ENCODE measurements at places on chromosomes 6 and 20.

DNA sequence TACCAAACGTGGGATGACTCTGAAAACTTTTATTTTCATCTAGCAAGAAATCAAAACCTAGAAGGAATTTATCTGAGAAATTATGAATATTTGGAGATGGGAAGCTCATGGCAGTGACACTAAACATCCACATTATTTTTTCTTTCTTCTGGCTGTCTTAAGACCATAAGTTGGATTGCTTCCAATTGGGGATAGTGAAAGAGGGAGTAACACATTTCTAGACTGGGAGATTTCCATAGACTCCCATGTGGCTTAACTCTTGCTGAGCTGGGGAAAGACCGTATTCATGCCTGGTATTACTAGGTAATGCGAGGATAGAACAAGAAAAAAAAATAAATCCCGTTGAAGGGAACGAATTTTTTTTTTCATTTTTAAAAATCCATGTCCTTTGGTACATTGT, 120.0 kb downstream of the UTRN start:
- no peak for DNase-seq

DNA sequence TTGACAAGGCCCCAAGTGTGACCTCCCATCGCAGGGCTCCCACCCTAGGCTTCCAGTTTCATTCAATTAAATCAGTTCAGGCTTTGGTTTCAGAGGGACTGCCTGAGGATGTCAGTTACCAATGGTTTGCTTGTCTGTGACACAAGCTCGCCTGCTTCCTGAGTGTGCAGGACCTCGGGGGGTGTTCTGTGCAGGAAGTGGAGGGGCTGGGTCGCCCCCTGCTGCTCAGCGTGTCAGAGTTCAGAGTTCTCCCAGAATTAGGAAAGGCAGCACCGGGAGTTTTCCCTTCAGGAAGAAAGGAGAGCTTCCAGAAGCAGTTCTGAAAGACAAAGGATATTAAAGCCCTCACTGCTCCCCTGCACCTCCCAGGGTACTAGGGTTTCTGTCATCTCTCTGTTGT, 50.8 kb upstream of the TGM3 start:
- DNase-seq: no peak

GRCh38 chr6:107466062-107466461, 6.7 kb upstream of the PDSS2 start:
- no peak for DNase-seq

GRCh38 chr20:10540636-10541493, 105.8 kb downstream of the SLX4IP start:
- DNase-seq: no peak

- no peak for DNase-seq
Measured at GRCh38 chr6:28927846-28928245, 4.1 kb upstream of the TRIM27 start.

GRCh38 chr6:138188278-138188941, 26.7 kb downstream of the ARFGEF3 start:
- DNase-seq: no peak

GRCh38 chr6:122730775-122731386, 48.6 kb upstream of the FABP7 start:
- DNase-seq: no peak

- DNase-seq: no peak
Measured at GRCh38 chr6:129667621-129668020, 42.4 kb downstream of the ARHGAP18 start.

GRCh38 chr6:17347012-17347411, 46.4 kb upstream of the CAP2 start:
- no peak for DNase-seq

Measured in activated CD4-positive, alpha-beta T cell treated with anti-CD3 and anti-CD28 coated beads, Interleukin-2, amount 50 U/mL, for 24 hours (primary cell).